GM12864 (cell line): ENCODE measurements at places on chromosomes 5 and 9.

GRCh38 chr5:41482173-41482572 is 28.2 kb downstream of the PLCXD3 start:
- no peak for DNase-seq

DNA sequence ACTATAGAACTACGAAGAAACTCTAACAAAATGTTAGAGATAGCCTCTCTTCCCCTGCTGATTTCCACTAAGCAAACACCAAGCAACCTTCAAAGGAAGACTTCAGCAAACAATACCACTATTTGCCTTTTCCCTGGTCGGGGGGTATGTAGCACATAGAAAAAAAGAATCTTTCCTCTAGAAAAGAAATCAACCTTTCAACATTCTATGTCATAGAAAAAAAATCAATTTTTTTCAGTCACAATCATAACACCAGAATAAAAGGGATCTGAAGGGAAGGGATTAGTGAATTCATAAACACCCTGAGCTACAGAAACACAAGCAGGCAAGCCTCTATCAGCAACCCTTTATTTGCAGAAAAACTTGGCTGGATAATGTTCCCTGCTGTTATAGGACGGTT is 15.3 kb downstream of the ABCA1 start:
- DNase-seq, result no peak

GRCh38 chr5:35457912-35458823 is 159.5 kb upstream of the SPEF2 start:
- no peak for DNase-seq

DNA sequence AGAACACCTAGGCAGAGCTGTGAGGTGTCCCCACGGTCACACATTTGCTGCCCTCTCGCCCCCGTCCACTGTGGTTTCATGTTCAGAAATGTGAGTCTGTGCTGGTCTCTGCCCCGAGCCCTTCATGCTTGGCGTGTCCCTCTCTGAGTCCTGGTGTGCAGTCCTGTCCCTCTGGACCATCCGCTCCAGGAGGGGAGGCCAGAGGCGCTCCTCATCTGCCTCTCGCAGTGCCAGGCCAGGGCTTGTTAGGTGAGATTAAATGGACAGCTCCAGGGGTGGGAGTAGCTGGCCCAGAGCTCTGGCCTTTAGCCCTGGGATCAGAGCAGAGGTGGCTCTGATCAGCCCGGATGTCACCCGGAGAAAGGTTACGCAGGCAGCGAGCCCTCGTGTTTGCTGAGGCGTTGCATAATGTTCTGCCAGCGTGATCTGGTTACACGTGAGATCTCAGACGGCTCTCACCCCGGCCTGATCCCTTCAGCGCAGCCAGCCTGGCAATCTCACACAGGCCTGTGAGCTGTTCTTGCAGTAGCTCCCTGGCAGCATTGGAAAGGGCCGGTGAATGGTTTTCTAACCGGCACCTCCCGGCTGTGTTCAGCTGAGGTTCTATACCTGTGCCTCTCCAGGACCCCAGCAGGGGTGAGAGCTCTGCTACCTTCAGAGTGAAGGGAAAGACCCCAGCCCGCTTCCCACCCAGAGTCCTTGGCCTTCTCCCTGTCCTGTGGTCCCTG is 24.5 kb downstream of the PTGES2 start:
- DNase-seq, result no peak

GRCh38 chr9:68867066-68867465 is 146.8 kb downstream of the PRKACG start:
- no peak for DNase-seq

DNA sequence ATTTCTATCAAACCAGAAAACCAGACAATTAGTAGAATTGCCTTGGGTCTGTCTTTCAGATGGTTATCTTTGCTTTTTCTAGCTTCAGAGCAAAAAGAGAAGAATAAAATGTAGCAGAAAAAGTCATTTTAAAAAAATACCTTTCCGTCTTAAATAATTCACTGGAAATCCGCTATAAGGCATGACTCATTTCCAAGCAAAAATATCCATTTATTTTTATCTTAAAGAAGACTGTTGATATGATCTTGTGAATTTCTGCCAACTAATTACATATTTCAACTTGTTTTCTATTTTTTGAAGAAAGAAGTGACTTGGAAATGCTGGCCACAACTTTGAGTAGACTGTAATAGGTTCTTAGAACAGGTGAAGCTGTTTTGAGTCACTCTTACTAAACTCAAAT is 83.7 kb downstream of the VCAN start:
- no peak for DNase-seq

DNA sequence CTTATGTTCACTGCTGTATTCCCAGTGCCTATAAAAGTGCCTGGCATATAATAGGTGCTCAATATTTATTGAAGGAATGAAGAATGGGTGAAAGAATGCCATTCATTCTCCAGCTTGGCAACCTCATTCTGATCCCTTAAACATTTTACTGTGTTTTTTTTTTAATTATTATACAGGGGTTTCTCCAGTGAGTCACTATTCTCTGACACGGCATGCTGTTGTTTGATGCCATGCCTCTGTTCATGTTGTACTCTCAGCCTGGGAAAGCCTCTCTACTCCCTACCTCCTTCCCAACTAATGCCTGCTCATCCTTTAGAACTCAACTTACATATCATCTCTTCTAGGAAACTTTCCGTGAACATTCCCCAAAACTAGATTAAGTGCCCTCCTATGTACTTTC is 70.2 kb upstream of the PHF24 start:
- DNase-seq, result no peak

DNA sequence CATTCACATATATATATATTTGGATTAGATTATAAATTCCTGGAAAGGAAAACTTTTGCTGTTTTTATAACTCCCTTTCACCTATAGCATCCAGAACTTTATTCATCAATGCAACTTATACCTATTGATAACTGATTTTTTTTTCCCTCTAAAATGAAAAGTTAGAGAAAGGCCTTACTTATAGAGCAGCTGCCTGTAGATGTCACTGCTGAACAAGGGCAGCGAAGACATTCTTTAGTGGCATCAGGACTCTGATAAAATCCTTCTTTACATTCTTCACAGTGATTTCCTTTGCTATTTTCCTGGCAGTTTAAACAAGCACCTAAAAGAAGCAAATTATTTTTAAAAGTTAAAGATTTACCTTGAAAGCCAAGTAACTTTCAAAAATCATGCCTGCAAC is 32.3 kb upstream of the CDK5RAP2 start:
- no peak for DNase-seq

DNA sequence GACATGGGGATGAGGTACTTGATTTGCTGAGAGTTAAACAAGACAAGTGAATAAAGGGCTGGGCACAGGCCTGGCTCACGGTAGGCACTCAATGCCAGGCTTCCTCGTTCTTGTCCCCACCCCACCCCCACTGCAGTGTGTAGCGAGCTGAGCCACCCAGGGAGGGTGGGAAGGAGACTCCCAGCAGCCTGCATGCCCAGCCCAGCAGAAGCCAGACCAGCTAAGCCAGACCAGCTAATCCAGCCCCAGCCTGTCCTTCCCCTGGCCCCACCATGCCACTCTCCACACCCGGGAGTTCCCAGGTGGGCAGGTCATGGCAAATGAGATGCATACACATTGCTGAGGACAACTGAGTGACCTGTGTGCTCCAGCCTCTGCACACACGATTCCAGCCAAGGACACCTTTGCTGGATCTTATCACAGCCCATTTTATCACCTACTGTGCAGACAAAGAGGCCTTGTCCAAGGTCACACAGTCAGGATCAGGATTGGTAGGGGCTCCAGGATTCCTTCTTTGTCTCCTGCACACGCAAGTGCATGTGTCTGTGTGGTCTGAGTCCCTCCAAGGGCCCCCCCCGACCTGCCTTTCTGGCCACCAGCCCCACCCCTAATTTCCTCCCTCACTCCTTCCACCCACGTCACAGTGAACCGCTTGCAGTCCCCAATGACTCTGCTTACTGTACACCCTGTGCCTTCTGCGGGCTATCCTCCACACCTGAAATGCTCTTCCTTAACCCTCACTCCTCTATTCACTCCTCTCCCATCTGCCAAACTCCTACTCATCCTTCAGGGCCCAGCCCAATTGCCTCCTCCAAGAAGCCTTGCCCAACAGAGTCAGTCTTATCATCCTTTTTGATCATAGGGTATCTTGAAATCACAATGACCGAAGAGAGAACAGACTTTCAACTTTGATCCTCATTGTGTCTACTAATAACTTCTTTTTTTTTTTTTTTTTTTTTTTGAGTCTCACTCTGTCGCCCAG is 26.6 kb downstream of the DUSP1 start:
- DNase-seq, result no peak

DNA sequence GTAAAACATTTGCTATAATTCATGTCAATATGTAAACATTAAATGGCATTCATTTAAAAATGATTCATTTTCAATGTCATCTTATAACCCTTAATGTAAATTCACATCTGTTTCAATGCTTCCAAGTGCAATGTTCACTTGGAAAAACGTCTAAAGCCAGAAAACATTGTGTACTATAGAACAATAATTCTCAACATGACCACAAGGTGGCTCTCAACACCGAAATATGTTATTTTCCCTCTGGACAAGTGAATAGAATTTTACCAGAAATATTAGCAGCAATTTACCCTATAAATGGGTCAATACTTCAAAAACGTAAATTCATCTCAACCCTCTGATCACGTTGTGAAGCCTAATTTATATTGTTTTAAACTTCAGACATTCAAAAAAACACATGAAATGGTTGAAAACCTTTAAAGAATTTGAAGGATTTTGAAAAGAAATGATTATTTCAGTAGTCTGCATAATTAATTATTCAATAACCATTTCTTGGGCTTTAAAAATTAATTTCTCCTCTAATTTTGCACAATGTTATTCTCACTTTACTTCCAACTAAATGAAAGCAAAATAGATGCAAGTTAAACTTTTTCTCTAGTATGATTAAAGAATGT is 11.0 kb downstream of the CDH10 start:
- DNase-seq, result no peak

DNA sequence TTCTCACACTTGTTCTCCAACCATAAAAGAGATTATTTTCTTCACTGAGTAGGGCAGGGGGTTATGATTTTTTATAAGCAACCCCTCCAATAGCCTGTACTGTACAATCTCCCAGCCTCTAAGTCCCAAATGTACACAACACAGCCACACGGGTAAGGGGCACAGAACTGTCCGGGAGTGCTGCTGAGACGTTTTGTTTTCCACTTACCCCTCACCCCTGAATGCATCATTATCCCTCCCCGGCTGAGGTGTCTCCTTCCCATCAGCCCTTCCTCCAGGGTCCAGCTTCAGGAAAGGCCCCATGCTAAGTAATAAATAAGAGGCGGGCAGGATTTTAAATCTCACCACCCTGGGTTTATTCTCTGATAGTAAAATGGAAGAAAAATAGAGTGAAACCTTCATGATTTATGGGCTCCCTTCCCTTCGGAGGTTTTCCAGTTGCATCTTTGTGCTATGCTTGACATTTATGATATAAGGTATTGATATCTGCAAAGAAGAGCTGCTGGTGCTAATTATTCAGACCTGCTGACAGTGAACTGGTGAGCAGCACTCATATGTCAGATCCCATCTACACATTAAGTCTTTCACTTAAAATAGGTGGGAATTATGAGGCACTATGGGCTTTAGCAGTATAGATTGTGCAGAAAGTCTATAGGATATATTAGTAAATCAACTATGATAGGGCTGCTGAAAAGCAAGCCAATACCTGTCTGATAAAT is 67.2 kb upstream of the MEGF10 start:
- DNase-seq, result no peak

DNA sequence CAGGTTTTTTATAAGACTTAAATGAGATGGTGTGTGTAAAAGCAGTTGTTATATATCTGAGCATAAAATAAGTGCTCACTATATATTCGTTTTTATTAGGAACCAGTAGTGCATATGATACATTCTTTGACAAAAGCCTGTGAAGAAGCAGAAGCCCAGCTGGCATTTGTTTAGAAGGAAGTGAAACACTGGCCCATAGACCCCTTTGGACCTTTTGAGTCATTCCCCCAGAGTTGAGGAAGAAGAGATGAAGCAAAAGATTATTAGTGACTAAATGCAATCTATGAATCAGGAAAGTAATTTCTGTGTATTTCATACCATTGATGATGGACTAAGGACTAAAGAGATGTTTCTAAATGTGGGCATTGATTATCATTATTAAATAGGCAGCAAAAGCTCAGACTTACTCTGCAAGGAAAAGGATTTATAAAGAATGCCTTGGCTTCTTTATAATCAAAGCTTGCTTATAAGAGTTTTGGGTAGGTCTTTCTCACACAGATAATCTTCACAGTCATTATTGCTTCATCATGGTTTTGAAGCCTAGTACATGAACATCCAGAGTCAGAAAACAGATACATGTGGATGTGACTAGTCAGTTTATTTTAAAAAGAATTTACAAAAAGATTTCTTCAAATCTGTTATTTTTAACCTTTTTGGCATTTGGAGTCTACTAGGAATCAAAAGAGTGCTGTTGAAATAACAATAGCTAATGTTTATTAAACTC is 16.9 kb upstream of the FER start:
- no peak for DNase-seq

DNA sequence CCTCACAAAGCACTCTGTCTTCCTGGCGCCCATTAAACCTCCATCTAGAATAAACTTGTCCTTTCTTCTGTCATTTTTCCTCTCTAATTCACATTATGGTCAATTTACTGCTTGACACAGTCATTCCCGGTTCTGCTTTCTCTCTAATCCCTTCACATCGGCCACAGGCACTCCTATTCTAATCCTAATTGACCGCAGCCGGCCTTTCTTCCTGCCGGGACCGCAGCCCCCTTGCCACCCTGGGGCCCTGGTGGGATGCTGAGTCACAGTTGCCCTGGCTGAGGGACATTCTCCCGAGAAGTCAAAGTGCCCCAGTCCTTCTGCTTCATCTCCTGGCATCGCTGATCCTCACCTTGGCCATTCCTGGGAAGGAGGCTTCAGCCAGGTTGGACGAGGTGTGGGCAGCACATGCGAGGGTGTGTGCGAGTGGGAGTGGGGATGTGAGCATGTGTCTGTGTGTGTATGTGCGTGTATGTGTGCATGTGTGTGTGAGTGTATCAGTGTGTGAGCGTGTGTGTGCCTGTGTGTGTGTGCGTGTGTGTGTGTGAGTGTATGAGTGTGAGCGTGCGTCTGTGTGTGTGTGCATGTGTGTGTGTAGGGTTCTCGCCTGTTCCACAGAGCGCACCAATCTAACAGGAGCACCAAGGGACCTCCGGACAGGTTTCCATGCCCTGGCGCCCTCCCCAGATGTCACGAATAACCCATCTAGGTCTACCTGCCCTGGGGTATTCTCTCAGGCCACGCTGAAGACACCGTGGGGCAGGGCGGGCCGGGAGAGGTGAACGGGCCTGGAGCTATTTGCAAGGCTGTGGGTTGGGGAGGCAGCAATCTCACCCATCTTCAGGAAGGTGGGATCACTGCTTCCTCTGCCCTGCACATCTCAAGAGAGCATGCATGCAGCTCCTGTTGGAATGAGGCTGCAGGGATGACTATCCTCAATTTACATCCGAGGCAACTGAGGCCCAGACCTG is 191.2 kb downstream of the PAX5 start:
- DNase-seq, result no peak

GRCh38 chr5:14245132-14245925 is 102.2 kb downstream of the TRIO start:
- DNase-seq, result no peak

GRCh38 chr5:96175090-96175489 is 213.4 kb upstream of the ELL2 start:
- DNase-seq, result no peak

DNA sequence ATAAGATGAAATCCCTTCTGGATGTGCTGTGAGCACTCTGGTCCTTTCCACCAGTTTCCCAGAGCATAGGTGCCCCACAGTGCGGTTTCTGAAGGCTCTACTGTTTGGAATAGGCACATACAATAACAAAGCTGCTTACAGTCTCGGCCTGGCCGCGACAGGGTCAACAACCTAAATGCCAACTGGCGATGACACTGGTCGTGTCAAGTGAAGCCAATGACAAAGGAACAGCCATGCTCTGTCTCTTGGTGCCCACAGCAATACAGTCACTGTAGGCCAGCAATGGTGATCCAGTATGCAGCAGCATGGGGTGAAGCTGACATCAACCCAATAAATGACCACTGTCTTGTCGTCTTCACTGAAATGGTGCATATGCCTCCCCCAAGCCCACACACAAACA is 47.8 kb upstream of the EQTN start:
- DNase-seq, result no peak
